CD8-positive, alpha-beta memory T cell (primary cell): ENCODE measurements at places on chromosomes 7 and 10.

DNA sequence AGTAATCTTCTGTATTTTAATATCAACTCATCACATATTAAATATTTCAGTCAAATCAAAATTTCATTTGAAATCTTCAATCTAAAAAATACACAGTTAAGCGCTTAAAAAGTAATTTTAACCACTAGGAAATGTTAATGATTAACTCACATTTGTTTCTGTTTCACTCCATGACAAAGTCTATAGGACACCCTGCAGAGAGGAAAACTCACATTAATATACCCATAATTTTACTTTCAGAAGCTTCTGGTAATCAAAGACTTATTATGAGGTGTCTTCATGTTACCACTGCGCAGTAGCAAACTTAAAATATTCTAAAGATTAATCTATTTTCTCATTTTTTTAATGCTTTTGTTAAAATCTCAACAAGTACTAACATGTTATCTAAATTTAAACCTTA is 41.0 kb upstream of the ZNF518A start:
- H3K27me3 ChIP-seq = no peaks in the 10 kb centered on the region
- DNase-seq = no peak
- peak overlapping the region; percentile 95 for H3K4me3 ChIP-seq
- H3K27ac ChIP-seq = peak overlapping the region; percentile 98
- no peaks in the 10 kb centered on the region for H3K36me3 ChIP-seq
- peaks cover 12% of the 10 kb centered on the region for H3K4me1 ChIP-seq

- H3K4me1 ChIP-seq = no peaks in the 10 kb centered on the region
- H3K27ac ChIP-seq = no peak overlapping the region
- no peak for DNase-seq
- H3K4me3 ChIP-seq = no peak overlapping the region
- H3K27me3 ChIP-seq = no peaks in the 10 kb centered on the region
Observed at GRCh38 chr7:33550979-33551378, 354.4 kb upstream of the BMPER start.

GRCh38 chr10:93438613-93439253 is 43.4 kb downstream of the MYOF start:
- H3K4me3 ChIP-seq = no peak overlapping the region
- no peaks in the 10 kb centered on the region for H3K27me3 ChIP-seq
- DNase-seq = no peak
- no peak overlapping the region for H3K27ac ChIP-seq
- H3K36me3 ChIP-seq = no peaks in the 10 kb centered on the region

- H3K4me1 ChIP-seq = no peaks in the 10 kb centered on the region
- no peaks in the 10 kb centered on the region for H3K27me3 ChIP-seq
- no peak for DNase-seq
- H3K27ac ChIP-seq = no peak overlapping the region
- H3K4me3 ChIP-seq = no peak overlapping the region
Observed at GRCh38 chr10:26138613-26139012, 78.0 kb upstream of the GAD2 start.

- H3K27me3 ChIP-seq = no peaks in the 10 kb centered on the region
- no peaks in the 10 kb centered on the region for H3K36me3 ChIP-seq
- peaks cover 7% of the 10 kb centered on the region for H3K4me1 ChIP-seq
- peak overlapping the region; percentile 75 for H3K4me3 ChIP-seq
Observed at GRCh38 chr7:12687718-12688171, 312 bp downstream of the ARL4A start.

DNA sequence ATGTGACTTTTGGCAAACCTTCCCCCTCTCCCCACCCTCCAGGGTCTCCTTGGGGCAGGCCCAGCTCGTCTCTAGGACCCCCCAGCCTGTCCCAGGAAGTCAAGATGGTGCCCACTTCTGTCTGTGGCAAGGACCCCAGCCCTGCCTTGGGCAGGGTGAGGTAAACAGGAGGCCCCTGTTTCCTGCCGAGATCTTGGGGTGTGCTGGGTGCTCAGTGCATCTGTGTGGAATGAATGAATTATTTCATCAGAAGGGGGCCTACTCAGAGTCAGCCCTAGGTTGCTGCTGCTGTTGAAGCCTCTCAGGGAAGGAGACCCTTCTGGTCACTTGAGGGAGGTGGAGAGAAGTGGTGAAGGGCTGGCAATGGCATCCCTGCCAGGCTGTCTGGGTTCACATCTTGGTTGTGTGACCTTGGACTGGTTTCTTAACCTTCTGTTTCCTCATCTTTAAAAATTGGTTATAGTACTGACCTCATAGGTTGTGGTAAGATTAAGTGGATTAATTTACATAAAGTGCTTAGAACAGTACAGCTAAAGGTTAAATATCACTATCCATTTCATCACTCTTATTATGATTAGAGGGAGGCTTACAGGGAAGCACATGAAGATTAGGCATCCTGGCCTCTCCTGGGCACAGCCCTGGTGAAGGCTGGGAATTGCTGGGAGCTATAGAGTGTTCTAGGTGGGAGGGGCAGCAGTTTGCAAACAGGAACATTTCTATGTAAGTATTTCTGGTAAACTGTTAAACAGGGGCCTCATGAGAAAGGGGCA is 67.7 kb downstream of the ZMIZ1 start:
- no peaks in the 10 kb centered on the region for H3K27me3 ChIP-seq
- peak overlapping the region; percentile 18 for H3K27ac ChIP-seq
- DNase-seq = no peak
- H3K4me1 ChIP-seq = peaks cover 44% of the 10 kb centered on the region

DNA sequence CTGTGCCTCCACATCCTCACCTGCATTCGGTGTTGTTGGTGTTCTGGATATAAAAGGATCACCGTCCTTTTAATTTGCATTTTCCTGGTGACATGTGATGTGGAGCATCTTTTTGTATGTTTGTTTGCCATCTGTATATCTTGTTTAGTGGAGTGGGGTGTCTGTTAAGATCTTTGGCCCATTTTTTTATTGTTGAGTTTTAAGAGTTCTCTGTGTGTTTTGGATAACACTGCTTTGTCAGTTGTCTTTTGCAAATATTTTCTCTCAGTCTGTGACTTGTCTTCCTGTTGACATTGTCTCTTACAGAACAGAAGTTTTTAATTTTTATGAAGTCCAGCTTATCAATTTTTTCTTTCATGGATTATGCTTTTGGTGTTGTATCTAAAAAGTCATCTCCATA is 38.5 kb downstream of the DYNC2I1 start:
- H3K4me1 ChIP-seq = no peaks in the 10 kb centered on the region
- H3K27ac ChIP-seq = no peak overlapping the region
- DNase-seq = no peak
- no peak overlapping the region for H3K4me3 ChIP-seq
- peaks cover 15% of the 10 kb centered on the region for H3K36me3 ChIP-seq

- H3K36me3 ChIP-seq = no peaks in the 10 kb centered on the region
- H3K4me1 ChIP-seq = no peaks in the 10 kb centered on the region
- no peak overlapping the region for H3K4me3 ChIP-seq
- DNase-seq = no peak
Observed at GRCh38 chr7:25272265-25272664, 44.0 kb upstream of the NPVF start.

GRCh38 chr10:6224781-6225180 is 22.0 kb downstream of the PFKFB3 start:
- peaks cover 31% of the 10 kb centered on the region for H3K36me3 ChIP-seq
- no peak overlapping the region for H3K4me3 ChIP-seq
- no peak overlapping the region for H3K27ac ChIP-seq
- no peaks in the 10 kb centered on the region for H3K4me1 ChIP-seq

DNA sequence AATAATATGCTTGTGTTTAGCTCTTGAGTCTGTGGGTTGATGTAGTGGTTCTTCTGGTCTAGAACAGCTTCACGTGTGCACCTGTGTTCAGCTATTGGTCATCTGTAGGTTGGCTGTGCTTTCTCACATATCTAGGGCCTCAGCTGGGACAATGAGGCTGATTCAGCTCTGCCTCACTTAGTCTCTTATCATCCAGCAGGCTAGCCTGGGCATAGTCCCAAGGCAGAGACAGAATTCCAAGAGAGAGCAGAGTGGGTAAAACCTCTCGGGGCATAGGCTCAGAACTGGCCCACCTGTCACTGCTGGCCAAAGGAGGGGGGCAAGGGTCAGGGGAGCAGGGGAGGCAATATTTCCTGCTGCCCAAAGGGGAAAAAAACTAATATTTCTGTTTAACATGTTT is 32.0 kb upstream of the MXI1 start:
- H3K36me3 ChIP-seq = no peaks in the 10 kb centered on the region
- no peak overlapping the region for H3K4me3 ChIP-seq
- H3K27me3 ChIP-seq = peaks cover 12% of the 10 kb centered on the region
- peaks cover 5% of the 10 kb centered on the region for H3K4me1 ChIP-seq
- no peak overlapping the region for H3K27ac ChIP-seq
- DNase-seq = no peak

DNA sequence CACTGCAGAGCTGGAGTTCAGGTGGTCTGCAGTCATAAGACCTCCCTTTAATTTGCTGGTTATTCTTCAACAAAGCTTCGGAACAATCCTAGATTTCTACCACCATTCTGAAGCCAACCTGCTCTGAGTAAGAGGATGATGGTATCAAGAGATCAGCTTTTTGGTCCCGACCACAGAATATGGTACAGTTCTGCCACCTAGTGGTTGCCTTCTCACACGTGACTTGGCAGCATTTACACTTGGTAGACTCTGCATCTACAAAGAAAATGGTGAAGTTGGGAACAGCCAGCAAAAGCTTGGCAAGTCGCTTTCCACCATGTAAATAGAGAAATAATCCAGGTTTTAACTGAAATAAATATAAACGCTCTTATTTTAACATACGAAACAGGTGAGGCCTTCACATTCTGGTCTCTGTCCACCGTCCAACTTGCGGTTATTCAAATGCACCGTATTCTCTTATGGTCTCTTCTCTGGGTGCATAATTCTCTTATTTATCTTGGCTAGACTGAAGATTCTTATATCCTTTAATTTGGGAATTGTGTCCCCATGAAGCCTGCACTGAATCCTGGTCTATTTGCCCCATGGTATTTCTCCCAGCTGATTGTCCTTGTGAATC is 173.9 kb upstream of the GRM3 start:
- no peaks in the 10 kb centered on the region for H3K36me3 ChIP-seq
- H3K4me3 ChIP-seq = no peak overlapping the region
- no peak for DNase-seq
- H3K27ac ChIP-seq = no peak overlapping the region
- no peaks in the 10 kb centered on the region for H3K27me3 ChIP-seq
- no peaks in the 10 kb centered on the region for H3K4me1 ChIP-seq

- H3K36me3 ChIP-seq = no peaks in the 10 kb centered on the region
- H3K27ac ChIP-seq = no peak overlapping the region
- H3K27me3 ChIP-seq = no peaks in the 10 kb centered on the region
- no peaks in the 10 kb centered on the region for H3K4me1 ChIP-seq
Observed at GRCh38 chr7:48274662-48275061, 103.4 kb downstream of the ABCA13 start.

GRCh38 chr10:59432207-59432900 is 70.0 kb upstream of the FAM13C start:
- no peaks in the 10 kb centered on the region for H3K4me1 ChIP-seq
- H3K4me3 ChIP-seq = no peak overlapping the region
- no peak overlapping the region for H3K27ac ChIP-seq
- DNase-seq = no peak
- H3K36me3 ChIP-seq = no peaks in the 10 kb centered on the region

- no peaks in the 10 kb centered on the region for H3K36me3 ChIP-seq
- no peak overlapping the region for H3K4me3 ChIP-seq
- H3K27ac ChIP-seq = no peak overlapping the region
- no peaks in the 10 kb centered on the region for H3K4me1 ChIP-seq
- H3K27me3 ChIP-seq = no peaks in the 10 kb centered on the region
Observed at GRCh38 chr10:1210667-1211066, 154.5 kb downstream of the WDR37 start.

GRCh38 chr7:1596181-1597043 is 26.6 kb upstream of the PSMG3 start:
- no peak overlapping the region for H3K4me3 ChIP-seq
- no peaks in the 10 kb centered on the region for H3K36me3 ChIP-seq
- H3K4me1 ChIP-seq = peaks cover 10% of the 10 kb centered on the region

DNA sequence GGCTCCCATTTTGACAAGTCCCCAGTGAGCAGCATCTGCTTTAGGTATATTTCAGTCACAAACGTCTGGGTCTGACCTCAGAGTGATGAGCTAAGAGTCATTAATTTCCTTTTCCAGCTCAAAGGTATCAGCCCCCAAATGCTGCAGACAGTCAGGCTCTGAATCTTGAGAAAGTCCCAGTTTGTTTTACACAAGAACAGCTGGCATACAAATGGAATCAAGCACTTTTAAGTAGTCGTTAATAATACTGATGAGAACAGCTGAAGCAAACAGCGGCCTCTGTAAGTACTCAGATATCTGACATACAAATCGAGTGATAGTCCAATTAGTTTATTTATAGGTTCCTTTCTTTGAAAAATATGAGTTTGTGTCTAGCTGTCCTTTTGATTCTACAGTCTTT is 49.4 kb upstream of the MSRB2 start:
- H3K36me3 ChIP-seq = no peaks in the 10 kb centered on the region
- H3K27me3 ChIP-seq = no peaks in the 10 kb centered on the region
- no peak overlapping the region for H3K4me3 ChIP-seq
- no peak overlapping the region for H3K27ac ChIP-seq

- no peak overlapping the region for H3K4me3 ChIP-seq
- DNase-seq = no peak
- H3K27ac ChIP-seq = no peak overlapping the region
- H3K27me3 ChIP-seq = no peaks in the 10 kb centered on the region
- no peaks in the 10 kb centered on the region for H3K4me1 ChIP-seq
Observed at GRCh38 chr7:72268796-72269195, 143.3 kb downstream of the CALN1 start.

GRCh38 chr10:58767652-58768051 is 255.0 kb downstream of the BICC1 start:
- no peak overlapping the region for H3K4me3 ChIP-seq
- H3K27ac ChIP-seq = no peak overlapping the region
- DNase-seq = no peak
- no peaks in the 10 kb centered on the region for H3K4me1 ChIP-seq
- no peaks in the 10 kb centered on the region for H3K27me3 ChIP-seq

DNA sequence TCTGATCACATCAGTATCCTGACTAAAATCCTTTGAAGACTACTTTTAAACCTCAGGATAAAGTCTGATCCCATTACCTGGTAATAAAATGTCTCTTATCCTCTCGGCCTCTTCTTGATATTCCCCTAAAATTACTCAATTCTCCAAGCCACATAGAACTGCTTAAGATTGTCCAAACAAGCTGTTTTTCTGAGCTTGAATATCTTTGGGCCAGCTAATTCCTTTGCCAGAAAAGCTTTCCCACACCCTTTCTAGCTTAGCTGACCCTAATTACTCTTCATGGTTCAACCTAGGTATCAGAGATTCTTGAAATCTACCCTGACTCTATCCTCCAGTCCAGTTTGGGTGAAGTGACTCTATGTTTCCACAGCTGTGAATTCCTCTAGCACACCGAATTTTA is 328.6 kb downstream of the CRPPA start:
- H3K27ac ChIP-seq = no peak overlapping the region
- DNase-seq = no peak
- no peaks in the 10 kb centered on the region for H3K36me3 ChIP-seq
- no peaks in the 10 kb centered on the region for H3K27me3 ChIP-seq

DNA sequence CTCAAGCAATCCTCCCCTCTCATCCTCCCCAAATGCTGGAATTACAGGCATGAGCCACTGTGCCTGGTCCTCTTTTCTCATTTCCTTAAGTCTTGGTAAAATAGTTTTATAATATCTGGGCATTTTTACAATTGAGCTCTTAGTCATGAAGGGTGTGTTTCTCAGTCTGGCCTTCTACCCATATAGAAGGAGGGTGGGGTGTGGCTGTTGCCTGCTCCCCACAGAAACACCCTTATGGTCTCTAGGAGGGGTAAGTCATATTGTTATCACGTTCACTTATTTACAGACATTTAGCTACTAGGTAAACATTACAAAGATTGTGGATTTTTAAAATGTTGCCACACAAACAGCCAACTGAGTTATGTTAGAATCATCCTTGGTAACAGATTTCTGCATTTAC is 6.7 kb upstream of the OTUD1 start:
- no peaks in the 10 kb centered on the region for H3K27me3 ChIP-seq
- H3K4me3 ChIP-seq = no peak overlapping the region
- H3K36me3 ChIP-seq = no peaks in the 10 kb centered on the region
- H3K4me1 ChIP-seq = no peaks in the 10 kb centered on the region
- no peak for DNase-seq
- H3K27ac ChIP-seq = no peak overlapping the region
